ENCODE measurements at places on chromosomes 5 and 9.

DNA sequence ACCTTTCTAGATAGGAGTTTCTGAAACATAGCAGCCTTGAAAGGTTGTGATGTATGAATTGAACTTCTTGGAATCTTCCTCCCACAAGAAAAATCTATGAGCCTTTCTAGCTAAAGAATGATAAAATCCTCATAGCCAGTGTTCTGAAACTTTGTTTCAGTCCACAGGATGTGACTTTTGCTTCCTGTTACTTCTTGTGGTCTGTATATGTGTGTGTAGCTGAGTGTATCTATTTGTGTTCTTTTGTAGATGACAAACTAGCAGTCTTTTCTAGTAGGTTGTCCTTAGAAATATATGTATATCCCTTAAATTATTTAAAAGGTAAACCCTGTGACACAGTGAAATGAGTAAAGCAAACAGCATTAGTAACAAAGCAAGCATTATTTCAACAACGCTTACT lies 188.8 kb downstream of the MRPS30 start:
- DNase-seq = no peak

- no peak for DNase-seq
Observed at GRCh38 chr5:37812365-37812764, 27.5 kb downstream of the GDNF start.

DNA sequence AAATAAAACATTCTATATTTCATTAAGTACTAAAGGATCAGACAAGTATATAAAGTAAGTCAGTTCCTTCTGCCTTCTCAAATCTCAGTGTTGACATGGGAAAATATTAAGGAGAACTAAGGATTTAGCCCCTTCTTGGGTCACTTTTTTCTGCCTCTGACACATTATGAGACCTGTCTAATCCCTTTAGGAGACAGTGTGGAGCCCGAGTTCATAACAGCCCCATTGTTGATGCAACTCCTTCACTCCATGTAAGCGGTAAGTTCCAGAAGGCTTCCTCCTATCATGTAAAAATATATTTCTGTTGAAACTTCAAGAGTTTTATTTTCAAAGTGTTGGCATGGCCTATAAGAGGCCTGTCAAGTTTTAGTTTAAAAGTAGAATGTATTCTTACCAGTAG lies 152.2 kb downstream of the SNCAIP start:
- no peak for DNase-seq

DNA sequence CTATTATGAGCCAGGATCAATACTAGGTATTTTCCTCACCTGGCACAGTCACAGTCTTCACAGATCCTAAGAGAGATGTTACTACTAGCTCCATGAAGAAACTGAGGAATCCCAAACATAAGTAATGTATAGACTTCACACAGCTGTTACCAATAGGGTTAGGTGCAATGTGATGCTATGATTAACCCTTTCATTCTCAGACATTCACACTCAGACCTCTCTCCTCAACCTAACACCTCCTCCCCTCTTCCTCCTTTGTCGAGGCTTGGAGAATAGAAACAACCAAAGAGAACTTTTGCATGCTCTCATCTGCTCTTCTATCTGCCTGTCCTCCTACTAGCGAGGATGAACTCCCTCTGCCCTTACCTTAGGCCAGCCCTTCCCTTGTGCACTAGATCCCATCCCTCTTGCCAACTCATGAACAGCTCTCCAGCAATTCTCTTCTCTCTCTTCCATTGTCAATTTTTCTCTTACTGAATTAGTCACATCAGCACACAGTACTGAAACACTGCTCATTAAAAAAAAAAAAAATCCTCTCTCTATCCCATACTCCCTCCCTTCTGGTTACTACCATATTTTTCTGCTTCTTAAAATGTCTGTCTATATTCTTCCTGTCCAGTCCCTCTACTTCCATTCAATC lies 47.7 kb downstream of the MAPKAP1 start:
- no peak for DNase-seq

- DNase-seq = no peak
Observed at GRCh38 chr5:143932584-143932983, 120.6 kb downstream of the HMHB1 start.

- DNase-seq = no peak
Observed at GRCh38 chr9:35905051-35905781, 786 bp upstream of the HRCT1 start.

- DNase-seq = no peak
Observed at GRCh38 chr9:81656871-81657337, 32.4 kb downstream of the TLE1 start.

DNA sequence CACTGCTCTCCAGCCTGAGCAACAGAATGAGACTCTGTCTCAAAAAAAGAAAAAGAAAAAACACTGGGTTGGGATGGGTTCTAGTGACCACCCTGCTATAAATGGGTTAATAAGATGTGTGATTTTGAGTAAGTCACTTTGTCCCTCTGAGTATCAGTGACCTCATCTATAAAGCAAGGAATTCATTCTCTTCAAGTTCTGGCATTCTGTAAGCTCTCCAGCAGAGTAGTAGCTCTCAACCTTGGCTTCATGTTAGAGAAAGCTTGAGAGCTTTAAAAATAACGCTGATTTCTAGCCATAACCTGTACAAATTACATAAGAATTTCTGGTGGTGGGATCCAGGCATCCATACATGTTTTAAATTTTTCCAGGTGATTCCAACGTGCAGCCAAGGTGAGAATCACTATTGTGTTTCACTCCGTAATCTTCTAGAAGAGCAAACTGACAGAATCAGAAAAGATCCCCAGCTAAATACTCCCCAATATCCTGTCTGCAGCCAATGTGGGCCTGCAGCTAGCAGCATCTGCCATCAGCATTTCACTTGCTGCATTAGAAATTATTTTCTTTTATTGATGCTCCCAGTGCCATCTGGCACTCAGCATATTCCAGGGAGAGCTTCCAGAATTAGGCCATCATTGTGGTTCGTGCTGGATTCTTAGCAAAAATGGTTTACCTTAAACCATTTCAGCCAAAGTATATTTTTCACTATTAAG lies 109.4 kb downstream of the FEM1C start:
- DNase-seq = no peak

GRCh38 chr5:94345257-94345656 lies 273.1 kb downstream of the KIAA0825 start:
- DNase-seq = no peak

GRCh38 chr5:73359395-73359794 lies 89.2 kb downstream of the FOXD1 start:
- no peak for DNase-seq

Data from Panc1 (cell line).